ENCODE measurements at places on chromosomes 3 and 15.
A peak's percentile ranks its signal among the peaks of the same experiment; 100 is the strongest.

GRCh38 chr3:182735672-182736071, 57.6 kb upstream of the ATP11B start:
- DNase-seq, result no peak

DNA sequence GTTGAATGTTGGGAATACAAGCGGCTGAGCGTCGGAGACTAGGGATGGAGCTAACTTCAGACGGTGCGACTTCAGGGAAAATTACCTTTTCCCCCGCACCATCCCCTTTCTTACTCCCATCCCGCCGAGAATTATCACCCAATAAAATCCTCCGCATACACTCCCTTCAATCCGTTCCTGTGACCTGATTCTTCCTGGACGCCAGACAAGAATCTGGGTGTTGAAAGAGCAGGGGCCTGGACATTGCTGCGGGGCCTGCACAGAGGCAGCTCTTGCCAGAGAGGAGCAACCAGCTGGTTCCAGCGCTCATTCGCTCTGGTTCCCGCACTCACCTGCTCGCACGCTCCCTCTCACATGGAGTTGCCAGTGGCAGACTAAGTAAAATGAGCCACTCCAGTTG, 241.9 kb downstream of the ALCAM start:
- DNase-seq, result no peak

DNA sequence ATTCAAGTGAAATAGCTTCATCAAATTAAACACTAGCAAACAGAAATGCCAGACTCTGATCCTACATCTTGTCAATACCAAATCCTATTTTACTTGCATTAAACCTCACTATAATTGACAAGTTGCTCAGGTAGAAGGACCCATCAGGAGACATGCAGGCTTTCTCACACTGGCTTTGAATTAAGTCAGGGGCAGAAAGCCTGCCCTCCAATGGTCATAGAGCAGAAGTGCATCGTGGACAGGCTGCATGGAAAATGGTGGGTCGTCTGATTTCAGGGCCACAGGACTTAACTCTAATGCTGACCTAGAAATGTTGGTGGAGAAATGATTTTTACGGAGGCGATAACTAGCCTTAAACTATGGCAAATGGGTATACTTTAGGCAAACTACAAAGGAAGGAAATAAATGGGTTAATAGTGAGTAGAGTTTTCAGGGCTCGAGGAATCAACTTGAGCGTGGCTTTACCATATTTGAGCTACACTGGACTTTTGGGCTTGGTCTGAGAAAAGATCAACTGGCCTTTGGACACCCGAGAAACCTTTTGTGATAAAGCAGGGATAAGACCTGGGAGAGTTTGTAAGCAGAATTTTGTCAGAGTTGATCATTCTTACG, 283.9 kb downstream of the GRM7 start:
- DNase-seq, result peak; percentile 3

DNA sequence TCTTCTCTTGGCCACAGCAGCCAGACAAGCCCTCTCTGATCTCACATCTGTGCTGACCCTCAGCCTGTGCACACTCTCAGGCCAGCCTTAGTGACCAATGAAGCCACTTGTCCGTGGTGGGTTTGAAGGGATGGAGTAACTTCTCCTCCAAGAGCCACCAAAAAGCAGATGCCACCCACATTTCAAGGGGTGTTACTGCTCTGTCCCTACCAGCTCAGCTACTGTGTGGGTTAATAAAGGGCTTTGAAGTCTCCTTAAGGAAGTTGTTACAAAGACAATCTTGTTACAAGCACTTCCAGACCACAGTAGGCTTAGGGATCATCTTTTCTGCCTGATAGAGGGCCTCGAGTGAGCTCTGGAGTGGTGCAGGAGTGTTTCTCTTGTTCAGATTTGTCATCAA, 3.3 kb upstream of the CA12 start:
- no peak for DNase-seq

GRCh38 chr3:45783667-45784066, 12.7 kb downstream of the SLC6A20 start:
- no peak for DNase-seq

GRCh38 chr3:151166161-151166560, 36.9 kb downstream of the GPR171 start:
- DNase-seq, result no peak

DNA sequence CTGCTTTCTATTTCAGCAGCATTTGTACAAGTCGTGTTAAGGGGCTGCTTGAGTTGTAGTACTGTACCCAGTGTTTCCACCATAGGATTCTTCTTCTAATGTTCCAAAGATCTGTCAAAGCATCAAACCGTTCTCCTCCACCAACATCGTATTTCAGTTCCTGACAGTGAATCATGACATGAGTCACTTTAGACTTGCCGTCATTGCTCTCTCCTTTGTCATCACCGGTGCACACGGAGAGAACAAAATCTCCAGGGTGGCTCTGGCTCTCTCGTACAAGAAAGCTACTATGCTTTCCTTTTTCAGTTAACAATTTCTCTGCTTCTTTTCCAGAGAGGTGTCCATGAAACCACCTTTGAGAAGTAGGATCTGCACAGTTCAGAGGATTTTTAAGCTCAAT, 270.9 kb upstream of the CCDC54 start:
- no peak for DNase-seq

DNA sequence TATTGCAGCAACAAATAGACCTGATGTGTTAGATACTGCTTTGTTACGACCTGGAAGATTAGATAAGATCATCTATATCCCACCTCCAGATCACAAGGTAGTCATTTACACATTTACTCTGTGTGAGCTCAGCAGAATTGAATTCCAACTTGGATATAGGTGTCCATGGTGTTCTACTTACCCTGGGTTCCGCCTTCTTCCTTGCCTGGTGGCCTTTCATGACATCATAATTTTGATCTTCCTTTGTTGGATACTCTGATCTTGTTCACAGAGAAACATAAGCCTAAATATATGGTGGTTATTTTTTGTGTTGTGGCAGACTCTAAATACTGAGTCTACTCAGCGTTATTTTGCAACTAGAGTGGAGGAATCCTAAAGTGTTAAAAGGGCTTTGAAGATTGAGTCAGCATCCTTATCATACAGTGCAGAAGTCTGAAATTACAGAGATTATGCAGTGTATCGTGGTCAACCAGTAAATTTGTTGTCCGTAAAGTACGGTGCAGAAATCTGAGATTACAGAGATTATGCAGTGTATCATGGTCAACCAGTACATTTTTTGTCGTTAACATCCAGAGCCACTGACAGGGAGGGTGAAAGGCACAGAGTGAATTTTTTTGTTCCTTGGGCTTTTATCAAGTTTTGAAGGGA, 39.1 kb upstream of the GATM start:
- peak; percentile 76 for DNase-seq

DNA sequence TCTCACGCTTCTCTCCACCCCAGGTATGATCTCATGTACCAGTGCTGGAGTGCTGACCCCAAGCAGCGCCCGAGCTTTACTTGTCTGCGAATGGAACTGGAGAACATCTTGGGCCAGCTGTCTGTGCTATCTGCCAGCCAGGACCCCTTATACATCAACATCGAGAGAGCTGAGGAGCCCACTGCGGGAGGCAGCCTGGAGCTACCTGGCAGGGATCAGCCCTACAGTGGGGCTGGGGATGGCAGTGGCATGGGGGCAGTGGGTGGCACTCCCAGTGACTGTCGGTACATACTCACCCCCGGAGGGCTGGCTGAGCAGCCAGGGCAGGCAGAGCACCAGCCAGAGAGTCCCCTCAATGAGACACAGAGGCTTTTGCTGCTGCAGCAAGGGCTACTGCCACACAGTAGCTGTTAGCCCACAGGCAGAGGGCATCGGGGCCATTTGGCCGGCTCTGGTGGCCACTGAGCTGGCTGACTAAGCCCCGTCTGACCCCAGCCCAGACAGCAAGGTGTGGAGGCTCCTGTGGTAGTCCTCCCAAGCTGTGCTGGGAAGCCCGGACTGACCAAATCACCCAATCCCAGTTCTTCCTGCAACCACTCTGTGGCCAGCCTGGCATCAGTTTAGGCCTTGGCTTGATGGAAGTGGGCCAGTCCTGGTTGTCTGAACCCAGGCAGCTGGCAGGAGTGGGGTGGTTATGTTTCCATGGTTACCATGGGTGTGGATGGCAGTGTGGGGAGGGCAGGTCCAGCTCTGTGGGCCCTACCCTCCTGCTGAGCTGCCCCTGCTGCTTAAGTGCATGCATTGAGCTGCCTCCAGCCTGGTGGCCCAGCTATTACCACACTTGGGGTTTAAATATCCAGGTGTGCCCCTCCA, 19.1 kb downstream of the TYRO3 start:
- no peak for DNase-seq

GRCh38 chr15:75639191-75639708, 774 bp downstream of the IMP3 start:
- DNase-seq, result peak; percentile 55

DNA sequence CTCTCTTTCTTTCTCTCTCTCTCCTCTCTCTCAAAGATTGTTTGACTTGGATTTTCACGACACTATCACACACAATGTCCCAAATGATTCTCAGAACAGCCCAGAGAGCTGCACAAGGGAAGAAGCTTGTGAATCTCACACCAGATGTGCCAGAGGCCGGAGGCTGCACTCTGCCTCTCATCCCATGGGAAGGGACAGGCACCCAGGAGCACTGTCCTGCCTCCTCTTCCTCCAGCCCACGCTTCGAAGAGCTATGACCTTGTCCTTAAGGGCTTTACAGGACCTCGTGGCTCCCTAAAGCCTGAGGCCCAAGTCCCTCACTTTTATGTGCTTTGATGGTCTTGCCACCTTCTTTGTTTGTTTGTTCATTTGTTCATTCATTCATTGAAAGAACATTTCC, 267.6 kb downstream of the FAM43A start:
- no peak for DNase-seq

DNA sequence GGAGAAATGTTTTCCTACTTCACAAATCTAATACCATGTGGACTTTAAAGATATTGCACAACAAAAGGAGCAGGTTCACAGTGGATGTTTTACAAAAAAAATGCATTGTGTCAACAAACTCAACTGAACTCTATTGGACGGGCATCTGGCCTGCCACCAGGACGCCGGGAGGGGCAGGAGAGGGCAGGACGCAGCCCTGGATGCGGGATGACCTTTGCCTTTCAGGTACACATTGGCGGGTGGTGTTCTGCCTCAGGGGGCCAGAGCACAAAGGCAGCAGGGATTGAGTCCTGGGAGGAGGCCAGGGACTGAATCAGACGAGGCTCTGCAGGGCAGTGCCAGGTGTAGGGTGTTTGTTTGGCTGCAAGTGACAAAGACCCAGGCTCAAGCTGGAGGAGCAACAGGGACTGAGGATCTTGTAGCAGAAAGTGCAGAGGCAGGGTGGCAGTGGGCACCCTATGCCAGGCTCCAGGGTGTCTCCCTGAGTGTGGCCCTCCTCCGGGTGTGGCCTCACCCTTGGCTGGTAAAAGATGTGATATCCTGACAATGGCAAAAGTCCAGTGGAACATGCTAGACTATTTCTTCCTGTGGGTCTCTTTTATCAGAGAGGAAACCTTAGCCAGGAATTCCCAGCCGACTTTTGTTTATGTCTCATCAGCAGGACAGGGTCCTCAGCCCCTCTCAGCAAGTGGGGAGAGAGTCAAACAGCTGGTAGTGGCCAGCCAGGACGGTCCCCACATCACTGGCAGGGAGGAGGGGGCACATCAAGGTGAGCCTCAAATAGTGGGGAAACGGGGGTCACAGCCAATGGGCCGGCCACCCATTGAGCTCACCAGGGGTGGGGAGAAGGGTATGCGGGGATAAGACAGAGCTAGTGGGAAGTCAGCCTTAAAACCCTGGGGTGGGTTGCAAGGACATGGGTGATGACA, 29.7 kb upstream of the KLF13 start:
- no peak for DNase-seq

DNA sequence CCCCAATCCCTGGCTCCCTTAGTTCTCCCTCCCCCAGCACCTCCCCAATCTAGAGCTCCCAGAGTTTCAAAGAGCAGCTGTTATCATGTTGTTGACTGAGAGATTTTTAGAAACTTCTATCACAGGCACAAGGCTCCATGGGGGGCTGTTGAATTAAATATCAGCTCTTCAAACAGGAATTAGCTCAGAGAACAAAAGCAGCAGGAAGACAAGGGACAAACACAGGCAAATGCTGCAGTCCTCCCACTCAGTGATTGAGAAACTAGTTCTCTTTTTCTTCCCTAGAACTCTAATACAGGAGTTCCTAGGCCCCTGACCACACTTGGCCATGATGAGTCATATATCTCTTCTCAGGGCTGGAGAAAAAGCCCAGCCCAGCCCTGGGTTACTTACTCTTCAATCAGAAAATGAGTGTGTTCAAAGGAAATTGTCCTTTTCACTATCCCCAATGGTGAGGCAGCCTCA, 262.1 kb downstream of the IGSF11 start:
- no peak for DNase-seq

DNA sequence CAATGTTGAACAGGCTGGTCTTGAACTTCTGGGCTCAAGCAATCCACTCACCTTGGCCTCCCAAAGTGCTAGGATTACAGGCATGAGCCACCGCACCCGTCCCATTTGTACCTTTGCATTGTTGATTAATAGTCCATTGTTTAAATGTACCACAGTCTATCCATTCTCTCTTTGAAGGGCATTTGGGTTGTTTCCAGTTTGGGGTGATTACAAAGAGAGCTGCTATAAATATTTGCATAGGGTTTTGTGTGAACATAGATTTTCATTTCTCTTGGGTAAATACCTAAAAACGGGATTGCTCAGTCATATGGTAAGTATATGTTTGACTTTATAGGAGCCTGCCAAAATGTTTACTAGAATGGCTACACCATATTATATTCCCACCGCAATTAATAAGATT, 13.7 kb upstream of the PTPRG start:
- DNase-seq, result no peak

GRCh38 chr3:76369170-76369569, 583.8 kb upstream of the ZNF717 start:
- no peak for DNase-seq

DNA sequence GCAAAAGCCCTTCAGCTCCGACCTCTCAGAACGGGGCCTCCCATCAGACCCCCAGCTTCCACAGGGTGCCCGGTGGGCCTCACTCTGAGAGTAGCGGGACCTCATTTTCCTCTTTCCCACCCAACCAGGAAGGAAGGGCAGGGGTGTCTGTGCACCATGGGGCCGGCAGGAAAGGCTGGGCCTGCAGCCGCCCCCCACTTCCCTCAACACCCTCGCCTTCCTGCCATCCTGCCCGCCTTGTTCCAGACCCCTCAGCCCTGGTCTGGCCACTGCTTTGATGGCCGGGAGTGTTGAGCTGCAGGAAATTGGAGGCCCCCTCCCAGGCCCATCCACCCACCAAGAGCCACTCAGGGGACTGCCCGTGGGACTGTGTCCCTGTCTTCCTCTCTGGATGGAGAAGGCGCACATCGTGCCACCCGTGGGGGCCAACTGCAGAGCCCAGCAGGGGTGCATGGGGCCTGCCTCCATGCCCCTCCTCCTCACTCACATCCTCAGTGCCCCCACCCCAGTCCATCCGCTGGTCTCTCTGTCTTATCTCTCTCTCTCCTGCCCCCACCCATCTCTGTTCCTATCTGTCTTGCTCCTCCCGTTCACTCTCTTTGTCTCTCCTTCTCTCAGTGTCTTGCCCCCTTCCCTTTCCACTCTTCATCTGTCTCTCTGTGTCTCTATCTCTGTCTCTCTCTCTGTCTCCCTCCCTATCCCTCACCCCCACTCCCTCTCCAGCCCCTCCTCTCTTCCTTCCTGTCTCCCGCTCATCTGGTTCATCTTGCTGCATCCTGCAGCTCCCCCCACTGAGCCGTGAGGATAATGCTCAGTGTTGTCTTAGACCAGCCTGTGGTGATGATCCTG, 1.8 kb upstream of the PLXND1 start:
- DNase-seq, result peak; percentile 65

Data from erythroblast (primary cell).